ENCODE measurements at places on chromosomes 1 and 21. TPM values are rescaled to one million over a fixed set of nuclear protein-coding genes. Genes with fewer than 3 reads are reported as not detected.

GRCh38 chr1:32715901-32716311 lies 13.3 kb upstream of the SYNC start:
- DNase-seq: no peak
- peaks cover 90% of the 10 kb centered on the region for H3K4me1 ChIP-seq
- no peaks in the 10 kb centered on the region for H3K36me3 ChIP-seq
- no peaks in the 10 kb centered on the region for H3K27me3 ChIP-seq
- H3K4me3 ChIP-seq: peak overlapping the region; percentile 66

Gene KIAA0040
- 0.63 TPM for total RNA-seq

Gene ZSCAN20
- 2.8 TPM for total RNA-seq

DNA sequence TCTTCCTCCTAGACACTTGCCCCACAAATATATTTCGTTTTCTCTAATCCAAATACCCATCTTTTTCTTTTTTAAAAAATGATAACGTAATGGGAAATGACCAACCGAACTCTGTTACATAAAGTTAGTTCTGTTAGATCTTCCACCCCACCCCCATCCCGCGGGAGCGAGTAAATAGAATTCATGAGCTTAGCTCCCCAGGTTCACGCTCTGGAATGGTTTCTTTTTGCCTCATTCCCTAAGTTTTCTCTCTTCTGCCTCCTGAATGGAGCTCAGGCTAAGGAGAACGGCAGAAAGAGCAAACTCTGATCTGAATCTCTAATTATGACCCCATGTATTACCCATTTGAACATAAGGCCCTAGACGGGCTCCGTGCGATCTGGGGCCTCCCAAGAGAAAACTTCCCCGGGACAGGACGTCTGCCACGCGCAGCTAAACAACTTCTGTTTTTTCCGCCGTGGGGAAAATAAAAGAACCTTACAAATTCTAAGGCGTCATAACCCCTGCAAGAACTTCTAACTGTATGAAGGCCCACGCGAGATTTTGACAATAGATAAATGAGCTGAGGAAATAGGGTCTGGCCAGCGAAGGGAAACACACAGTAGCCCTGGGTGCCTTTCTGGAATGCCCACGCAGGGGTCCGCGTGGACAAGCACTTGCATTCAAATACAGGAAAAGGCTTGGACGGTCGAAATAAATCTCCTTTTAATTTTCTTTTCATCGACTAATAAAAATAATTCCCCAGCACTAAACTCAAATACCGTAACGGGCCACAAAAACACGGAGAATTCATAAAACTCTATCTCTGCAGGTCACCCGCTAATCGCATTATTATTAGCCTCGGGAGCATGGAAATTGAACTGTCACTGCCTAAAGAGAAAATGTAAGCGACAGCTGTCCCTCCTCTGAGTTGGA lies 2.2 kb downstream of the TBX15 start:
- H3K4me1 ChIP-seq: no peaks in the 10 kb centered on the region
- no peaks in the 10 kb centered on the region for H3K27me3 ChIP-seq
- H3K27ac ChIP-seq: no peak overlapping the region
- no peaks in the 10 kb centered on the region for H3K36me3 ChIP-seq

DNA sequence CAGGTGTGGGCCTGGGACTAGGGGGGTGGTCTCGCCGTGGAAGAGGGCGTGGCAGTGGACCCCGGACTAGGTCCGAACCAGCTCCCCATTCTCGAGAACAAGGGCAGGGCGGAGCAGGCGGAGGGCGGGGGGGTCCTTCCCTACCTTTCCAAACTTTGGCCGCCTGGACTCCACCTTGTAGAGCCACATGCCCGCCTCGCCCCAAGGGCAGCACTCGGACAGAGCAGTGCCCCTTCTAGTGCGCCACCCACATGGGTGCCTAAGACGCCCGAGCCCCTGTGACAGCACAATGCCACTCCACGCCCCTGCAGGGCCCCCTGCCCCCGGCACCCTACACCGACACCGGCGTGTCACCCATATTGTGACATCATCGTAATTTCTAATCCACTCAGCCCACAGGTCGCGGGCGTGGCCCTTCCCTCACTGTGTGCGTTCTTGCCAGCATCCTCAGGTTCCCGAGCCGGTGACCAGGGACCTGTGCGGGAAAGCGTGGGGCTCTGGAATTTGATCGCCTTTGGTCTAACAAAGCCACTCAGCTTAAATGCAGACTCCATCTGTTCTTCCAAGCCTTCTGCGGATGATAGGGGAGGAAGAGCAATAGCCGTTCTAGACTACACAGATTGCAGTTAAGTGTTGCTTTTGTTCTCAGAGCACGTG lies 553 bp upstream of the STMN1 start:
- DNase-seq: no peak
- peaks cover 21% of the 10 kb centered on the region for H3K36me3 ChIP-seq
- H3K4me3 ChIP-seq: peak overlapping the region; percentile 74
- H3K27ac ChIP-seq: no peak overlapping the region
- H3K27me3 ChIP-seq: no peaks in the 10 kb centered on the region

GRCh38 chr1:112312315-112312714 lies 83.7 kb upstream of the CTTNBP2NL start:
- peaks cover 1% of the 10 kb centered on the region for H3K27me3 ChIP-seq
- H3K4me3 ChIP-seq: no peak overlapping the region
- H3K4me1 ChIP-seq: no peaks in the 10 kb centered on the region
- DNase-seq: no peak
- no peaks in the 10 kb centered on the region for H3K36me3 ChIP-seq

DNA sequence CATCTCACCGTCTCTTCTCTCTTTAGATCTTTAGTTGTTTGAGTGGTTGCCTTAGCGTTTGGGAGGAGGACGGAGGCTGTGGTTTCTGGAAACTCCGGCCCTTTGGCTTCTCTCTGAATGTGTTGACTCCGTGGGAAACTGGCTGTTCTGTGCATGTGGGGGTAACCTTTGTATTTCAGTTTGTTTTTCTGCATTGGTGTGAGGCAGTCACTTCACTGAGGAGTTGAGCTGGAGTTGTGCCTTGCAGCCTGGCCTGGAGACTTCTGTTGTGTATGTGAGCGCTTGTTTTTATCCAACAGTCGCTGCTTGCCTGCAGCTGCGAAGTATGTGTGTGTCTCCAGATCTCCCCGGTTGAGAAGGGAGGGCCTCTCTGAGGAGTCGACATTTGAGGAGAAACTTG lies 33.6 kb downstream of the CLDN14 start:
- no peaks in the 10 kb centered on the region for H3K27me3 ChIP-seq
- no peak overlapping the region for H3K27ac ChIP-seq
- H3K4me3 ChIP-seq: no peak overlapping the region
- DNase-seq: no peak

- H3K4me3 ChIP-seq: no peak overlapping the region
- peaks cover 19% of the 10 kb centered on the region for H3K4me1 ChIP-seq
- peaks cover 5% of the 10 kb centered on the region for H3K27me3 ChIP-seq
These were observed 212.7 kb upstream of the FGGY start for GRCh38 chr1:59083946-59084865.

DNA sequence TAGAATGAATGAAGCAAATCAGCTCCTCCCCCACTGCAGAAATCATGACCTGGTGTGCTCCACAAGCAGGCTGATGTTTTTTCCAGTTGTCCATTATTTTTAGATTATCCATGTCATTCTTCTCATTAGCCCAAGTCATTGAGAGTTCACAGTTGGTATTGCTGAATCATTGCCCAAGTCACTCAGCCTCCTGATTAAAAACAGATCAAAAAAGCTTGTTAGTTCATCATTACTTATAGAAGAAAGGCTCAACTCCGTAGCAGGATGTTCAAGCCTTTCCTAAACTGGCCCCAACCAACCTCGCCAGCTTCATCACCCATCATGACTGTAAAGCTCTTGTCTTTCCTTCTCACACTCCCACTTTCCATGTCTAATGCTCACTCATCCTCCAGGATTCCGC lies 161.3 kb upstream of the CTTNBP2NL start:
- H3K27me3 ChIP-seq: no peaks in the 10 kb centered on the region
- no peaks in the 10 kb centered on the region for H3K36me3 ChIP-seq
- DNase-seq: no peak
- no peak overlapping the region for H3K4me3 ChIP-seq
- no peaks in the 10 kb centered on the region for H3K4me1 ChIP-seq

DNA sequence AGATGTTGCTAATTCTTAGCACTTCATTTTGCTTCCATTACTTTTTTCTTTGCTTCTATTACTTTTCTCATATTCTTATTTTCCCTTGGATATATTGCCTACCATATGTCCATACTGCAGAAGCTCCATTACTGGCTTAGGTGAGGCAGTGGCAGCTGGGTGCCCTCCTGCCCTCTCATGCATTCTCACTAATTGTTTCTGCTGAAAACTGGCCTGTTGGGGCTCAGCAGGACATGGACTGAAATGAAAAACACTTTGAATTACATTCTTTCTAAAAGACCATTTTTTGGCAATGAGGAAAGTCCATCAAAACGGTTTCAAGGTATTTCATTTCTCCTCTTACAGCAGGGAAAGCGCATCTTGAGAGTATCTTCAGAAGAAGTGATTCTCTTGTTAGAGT lies 122.9 kb downstream of the MAST2 start:
- H3K4me1 ChIP-seq: peaks cover 32% of the 10 kb centered on the region
- H3K36me3 ChIP-seq: no peaks in the 10 kb centered on the region
- H3K27ac ChIP-seq: no peak overlapping the region
- H3K4me3 ChIP-seq: no peak overlapping the region

DNA sequence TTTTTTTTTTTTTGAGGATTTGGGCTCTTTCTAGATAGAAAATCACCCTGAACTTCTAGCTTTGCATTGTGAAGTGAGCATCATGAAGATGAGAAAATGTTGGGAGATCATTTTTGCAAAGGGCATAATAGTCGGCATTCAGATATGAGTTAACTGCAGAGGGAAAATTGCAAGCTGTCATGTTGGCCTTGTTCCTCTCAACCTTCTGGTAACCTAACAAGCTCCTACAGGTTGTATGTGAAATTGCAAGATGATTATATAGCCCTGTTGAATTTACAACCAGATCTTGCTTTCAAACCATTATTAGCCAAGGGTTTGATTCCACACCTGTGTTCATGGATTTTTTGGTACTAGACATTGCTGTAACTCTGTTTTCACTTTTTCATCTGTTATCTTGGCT lies 2.2 kb downstream of the ELOA start:
- H3K27me3 ChIP-seq: no peaks in the 10 kb centered on the region
- peak; percentile 58 for DNase-seq
- H3K36me3 ChIP-seq: peaks cover 23% of the 10 kb centered on the region
- no peak overlapping the region for H3K27ac ChIP-seq

- no peak for DNase-seq
- no peak overlapping the region for H3K27ac ChIP-seq
- H3K36me3 ChIP-seq: no peaks in the 10 kb centered on the region
- H3K27me3 ChIP-seq: no peaks in the 10 kb centered on the region
- H3K4me1 ChIP-seq: peaks cover 52% of the 10 kb centered on the region
These were observed 42.9 kb downstream of the CASQ2 start for GRCh38 chr1:115725600-115725999.

Gene AVPR1B
- not detected for total RNA-seq

Gene PYHIN1
- not detected for total RNA-seq

All from HepG2 (cell line).